ENCODE measurements at places on chromosomes 3 and 15.

DNA sequence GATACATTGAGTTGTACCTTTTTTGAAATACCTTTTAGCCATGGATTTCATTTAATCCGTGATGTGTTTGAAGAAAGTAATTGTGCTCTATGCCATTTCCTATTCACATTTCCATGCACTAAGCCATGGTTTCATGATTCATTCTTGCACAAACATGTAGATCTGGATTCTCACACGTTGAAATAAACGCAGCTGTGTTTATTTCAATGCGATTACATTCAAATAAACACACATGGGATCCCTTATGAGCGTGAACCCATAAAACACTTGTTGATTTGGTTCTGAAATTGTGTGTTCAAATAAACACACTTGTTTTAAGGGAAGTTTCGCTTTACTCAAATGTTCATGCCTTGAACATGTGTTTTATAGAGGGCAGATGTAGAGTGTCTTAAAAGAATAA, 39.2 kb downstream of the BBX start:
- no peak for DNase-seq

DNA sequence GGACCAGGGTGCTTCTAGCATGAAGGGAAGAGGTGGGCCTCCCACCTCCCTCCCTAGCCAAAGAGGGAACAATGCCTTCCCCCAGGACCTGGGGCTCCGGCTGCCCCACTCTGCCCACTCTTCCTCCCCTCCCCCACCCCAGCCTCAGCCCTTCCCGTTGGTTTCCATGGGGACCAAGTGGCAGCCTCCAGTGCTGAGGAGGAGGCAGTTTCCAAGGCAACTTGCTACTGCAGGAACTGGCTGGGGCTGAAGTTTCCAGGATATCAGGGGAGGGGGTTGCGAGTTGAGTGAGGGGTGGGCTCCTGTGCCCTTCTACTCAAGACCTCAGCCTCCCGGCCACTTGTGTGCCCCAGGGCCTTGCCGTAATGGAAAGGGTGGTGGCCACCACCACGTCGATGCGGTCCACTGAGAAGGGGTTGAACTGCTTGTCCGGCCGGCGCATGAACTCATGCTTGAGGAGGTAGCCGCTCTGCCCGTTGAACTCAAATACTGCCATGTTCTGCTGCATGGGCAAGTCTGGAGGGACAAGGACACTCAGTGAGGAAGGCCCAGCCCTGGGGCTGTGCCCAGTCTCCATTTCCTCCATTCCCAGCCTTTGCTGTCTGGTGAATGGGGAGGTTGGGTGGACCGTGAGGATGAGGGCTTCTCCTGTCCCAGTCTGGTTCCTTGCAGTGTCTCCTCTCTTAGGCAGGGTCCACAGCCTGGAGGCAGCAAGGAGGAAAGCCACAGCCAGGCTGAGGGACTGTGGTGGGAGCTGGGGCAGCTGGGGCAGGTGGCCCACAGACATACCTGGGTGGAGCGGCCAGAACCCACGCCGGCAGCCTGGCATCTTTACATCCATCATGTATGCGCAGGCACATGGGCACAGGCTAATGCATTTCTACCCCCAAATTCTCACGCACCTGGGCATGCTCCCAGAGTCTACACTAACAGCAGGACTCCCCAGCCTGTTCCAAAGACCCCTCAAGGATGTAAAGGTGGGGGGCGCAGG, 11.3 kb upstream of the ANKRD63 start:
- DNase-seq = no peak

DNA sequence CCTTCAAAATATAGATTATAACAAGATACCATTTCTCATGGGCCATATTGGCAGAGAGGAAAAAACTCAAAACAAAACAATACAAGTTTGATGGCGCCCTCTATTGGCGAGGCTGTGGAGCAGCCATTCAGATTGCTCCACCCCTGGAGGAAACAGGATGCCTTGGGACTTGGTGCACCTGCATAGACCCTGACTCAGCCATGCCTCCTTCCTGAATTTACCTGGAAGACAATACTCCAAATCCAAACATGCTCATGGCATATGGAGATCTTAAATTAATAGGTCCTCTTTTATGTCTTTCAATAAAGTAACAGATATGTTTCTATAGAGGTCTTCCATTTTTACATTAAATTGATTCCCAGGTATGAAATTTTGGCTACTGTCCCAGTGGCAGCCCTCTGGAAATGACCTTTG, 90.0 kb downstream of the APBA2 start:
- DNase-seq = peak; percentile 80

DNA sequence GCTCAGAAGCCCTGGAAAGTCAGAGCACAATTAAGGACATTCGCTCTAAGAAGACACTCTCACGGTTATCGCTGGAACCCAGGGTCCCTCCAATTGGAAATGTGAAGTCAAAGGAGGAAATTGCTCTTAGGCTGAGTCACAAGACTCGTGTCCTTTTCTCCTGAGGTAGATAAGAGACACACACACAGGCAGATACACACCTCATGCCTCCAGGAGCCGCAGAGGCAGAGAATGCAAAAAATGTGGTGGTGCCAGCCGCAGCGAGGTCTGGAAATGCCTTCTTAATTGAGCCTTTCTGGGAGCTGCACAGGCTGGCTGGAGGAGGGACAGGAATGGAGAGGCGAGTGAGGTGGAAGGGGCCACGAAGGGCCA, 189.3 kb downstream of the OPA1 start:
- DNase-seq = no peak

GRCh38 chr3:79285380-79285779, 482.4 kb downstream of the ROBO1 start:
- DNase-seq = no peak

GRCh38 chr15:36358094-36358493, 221.3 kb upstream of the CDIN1 start:
- no peak for DNase-seq

- no peak for DNase-seq
These were observed 27.5 kb downstream of the DNAJB8 start for GRCh38 chr3:128439226-128439625.

GRCh38 chr15:91302588-91303439, 202.8 kb downstream of the SV2B start:
- peak; percentile 61 for DNase-seq

DNA sequence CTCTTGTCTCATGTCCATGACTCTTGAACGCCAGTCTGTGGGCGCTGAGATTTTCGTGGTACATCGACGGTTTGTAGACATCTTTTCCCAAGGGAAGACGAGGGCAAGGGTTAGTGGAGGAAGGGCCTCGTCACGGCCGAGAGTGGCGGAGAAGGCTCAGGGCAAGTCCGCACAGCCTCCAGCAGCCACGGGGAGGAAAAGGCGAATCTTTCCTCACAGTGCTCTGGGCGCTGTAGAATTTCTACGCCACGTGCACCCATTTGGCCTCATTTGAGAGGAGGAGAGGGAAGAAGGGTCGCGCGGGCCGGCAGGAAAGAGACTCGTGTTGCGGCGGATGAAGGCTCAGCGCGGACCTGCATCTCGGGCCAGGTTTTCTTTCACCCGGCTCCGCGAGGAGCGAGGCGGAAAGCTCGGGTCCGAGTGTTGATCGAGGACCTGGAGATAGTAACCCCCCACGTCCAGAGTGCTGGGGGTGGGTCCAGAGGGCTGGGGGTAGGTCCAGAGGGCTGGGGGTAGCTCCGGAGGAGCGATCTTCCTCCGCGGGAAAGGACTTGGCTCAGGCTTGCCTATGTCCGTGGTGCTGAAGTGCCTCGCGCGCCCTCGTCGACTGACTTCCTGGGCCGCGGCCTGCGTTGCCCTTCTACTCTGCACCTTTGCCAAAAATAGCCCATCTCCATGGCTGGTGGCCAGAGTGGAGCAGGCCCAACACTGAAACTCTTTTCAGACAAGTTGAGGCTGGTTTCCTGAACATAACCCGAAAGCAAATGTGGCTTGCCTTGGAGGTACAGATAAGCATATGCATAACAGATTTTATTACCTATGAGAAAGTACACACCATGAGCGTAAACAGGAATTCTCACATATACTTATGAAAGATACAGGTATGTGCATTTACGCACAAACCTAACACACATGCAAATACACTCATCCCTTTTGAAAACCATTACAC, 1.1 kb downstream of the SLC35G2 start:
- DNase-seq = peak; percentile 69

DNA sequence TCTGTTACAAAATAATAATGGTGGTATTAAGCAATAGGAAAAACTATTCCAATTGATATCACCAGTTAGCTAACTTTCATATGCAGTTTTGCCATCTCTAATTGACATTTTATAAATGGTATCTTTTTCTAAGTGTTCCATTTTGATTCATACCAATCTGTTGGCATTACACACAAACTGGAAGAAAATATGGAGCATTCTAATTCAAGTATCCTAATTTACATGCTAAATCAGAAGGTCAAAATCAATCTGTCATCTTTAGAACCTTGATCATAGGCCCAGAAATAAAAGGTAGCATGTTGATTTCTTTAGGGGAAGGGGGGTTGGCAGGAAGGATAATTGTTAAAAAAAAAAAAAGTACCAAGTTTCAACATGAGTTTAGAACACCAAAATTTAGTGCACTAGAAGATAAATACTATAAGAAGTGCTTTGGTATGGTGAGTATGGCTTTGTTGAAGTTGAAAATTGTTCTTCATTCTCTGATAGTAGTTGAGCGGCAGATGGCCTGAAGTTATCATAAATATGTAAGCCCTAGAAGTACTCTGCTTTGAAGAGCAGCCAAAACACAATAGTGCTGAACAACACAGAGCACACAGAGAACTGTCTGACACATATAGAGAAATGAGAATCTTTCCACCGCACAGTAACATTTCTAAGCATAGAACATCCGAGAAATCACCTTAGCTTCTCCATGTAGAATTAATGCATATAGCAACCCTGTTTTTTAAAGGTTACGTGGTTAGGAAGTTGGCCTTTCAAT, 130.1 kb downstream of the TAFA4 start:
- no peak for DNase-seq

DNA sequence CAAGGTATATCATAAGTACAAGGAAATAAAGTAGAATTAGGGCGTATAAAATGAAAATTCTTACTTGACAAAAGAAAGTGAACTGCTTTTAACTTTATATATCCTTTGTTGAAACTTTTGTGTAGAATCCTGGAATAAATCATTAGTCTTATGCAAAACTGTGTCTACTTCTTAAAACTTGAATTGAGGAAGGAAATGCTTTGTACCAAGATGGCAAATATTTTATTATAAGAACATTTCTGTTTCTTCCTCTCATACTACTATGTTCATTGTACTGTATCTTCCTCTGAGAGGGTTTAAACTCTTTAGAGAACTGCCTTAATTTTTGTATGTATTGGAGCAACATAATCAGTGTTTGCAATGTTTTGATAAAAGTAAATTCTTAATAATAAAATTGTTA, 42.0 kb downstream of the RASA2 start:
- DNase-seq = no peak

DNA sequence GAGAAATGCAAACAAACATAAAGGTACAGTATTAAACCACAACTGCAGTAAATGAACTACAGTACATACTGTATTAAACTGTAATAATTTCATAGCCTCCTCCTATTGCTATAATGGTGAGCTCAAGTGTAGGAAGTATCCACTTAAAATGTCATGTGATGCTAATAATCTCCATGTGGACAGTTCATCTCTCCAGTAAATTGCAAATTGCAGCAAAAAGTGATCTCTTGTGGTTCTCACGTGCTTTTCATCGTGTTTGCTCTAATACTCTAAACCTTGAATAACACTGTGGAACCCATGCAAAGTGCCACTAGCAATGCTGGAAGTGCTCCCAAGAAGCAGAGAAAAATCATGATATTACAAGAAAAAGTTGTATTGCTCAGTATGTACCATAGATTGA, 9.2 kb upstream of the FNDC3B start:
- DNase-seq = no peak

DNA sequence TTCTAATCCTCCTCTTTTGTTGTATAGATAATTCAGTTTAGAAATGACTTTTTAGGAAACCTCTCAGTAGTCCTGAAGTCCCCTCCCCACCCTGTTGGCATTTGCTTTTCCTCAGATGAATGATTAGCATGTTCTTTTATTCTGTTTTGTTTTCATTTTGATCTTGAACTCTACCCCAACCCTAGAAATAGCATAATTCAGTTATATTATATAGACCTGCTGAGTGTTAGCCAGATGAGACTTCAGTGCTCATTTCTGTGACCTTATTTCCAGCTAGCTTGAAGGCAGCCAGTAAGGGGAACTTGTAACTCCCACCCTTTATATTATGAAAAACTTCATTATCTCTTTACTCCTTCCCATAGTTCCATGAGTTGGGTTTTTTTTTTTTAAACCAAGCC, 41.2 kb downstream of the SNRK start:
- DNase-seq = peak; percentile 11

DNA sequence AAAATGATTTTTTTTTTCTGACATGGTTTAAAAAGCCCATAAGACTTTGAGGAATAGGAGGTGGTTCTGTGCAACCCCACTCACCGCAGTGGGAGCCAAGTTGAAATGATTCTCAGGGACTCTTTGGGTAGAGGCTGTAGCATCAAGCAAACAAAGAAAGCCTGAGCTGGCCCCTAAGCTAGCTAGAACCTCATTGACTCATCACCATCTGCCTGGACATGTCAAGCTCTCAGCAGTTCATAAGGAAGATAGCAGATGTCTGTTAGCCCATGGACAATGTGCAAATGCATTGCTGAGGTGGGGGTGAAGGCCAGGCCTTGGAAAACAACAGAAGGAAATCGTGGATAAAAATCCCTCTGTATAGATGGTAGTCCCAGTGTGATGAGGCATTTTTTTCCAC, 234.8 kb downstream of the NR2F2 start:
- DNase-seq = no peak

DNA sequence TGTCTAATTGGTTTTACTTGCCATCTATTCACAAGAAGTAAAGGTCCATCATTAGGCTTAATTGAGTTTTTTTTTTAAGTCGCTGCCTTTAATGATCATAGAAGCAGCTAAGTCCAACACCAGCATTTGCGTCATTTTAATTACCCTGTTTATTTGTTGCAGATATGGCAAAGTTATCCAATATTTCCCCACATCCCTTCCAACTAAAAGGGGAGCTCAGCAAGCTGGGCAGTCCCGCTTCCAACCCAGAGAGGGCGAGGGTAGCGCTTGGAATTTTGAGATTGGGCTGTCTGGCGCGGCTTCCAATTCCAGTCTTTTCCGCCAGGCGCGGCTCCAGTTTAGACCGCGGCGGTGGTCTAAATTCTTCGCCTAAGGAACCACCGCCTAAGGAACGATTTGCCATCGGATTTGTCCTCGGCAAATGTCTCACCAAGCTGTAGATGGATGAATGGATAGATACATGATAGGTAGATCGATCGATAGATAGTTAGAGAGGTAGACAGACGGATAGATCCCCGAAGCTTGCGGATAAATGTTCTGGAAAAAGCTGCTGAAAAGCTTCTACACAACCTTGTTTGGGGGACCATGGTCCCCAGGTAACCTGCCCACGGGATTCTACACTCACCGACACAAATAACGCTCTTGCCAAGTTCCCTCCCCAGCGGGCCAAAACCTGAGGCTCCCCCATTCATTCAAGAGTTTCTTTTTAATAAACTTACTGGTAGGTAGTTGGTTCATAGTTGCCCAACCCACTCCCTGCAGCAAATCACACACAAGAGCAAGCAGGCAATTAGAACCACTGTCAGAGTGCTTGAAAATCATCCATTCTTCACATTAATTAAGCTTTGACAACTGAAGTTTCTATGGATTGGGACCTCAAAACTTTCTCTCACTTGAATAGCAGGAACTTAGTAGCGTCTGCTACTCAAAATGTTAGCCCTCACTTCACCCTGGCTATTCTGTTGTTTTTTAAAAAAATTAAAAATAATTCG, 49.1 kb downstream of the ZIC4 start:
- DNase-seq = no peak
